Activated CD8-positive, alpha-beta memory T cell treated with anti-CD3 and anti-CD28 coated beads for 24 hours (primary cell): ENCODE measurements at places on chromosomes 13 and 19.

DNA sequence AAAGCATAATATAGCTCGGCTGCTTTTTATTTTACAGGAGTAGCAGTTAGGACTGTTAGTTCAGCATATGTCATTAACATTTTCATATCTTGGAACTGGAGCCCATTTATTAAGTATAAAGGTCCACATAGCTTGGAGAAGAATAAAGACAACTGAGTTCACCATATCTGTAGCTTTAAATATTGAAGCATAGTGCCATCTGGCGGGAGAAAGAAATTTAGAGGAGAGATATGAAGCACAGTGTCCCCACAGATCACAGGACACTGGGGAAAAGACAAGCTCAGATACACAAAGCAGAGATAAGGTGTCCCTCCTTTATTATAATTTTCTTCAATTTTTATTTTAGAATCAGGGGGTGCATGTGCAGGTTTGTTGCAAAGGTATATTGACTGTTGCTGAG is 104.7 kb upstream of the FREM2 start:
- no peak for DNase-seq

DNA sequence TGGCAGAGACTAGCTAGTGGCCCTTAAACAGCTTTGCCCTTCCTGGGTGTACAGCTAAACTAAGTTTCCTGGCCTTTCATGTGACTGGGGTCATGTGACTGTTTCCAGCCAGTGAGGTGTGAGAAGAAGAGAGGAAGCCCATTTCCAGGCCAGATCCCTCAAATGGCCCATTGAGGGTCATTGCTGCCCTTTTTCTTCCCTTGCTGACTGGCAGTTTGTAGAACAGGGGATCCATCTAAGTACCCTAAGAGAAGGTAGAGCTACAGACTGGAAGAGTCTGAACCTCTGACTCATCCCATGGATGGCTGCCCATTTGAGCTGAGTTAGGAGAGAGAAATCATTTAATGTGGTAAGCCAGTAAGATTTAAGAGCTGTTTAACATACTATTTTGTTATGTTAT is 2.8 kb downstream of the SWSAP1 start:
- no peak for DNase-seq

DNA sequence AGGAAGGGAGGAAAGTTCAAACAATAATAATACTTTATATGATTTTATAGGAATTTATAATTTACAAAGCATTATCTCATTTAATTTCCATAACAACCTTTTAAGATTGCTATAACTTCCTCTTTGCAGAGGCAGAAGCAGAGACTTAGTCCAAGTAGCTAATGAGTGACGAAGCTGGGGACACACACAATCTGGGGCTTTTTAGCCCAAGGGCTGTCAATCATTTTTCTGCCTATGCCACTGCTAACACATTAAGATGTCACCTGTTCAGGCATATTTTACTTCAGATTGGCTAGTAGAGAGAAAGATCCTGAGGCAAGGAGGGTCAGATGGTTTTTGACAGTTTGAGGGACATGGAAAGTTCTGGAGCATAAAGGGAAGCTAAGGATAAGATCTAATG is 12.6 kb downstream of the SCEL start:
- DNase-seq, result no peak

DNA sequence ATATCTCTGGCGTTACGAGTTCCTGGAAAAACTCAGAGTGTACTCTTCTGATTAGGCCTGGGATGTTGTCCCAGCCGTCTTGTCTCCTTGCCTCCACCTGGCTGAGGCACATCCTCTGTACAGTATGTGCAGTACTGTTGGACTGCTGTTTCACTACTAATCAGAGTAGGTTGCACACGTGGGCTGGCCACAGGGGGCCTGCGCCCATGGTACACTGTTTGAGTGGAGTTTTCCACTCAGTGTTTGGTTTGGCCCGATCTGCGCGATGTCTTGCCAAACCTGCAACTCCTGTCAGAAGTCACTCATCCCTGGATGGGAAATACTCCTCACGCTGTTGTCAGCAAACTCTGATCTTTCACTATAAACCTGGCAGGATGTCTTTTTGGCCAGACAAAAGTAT is 189.6 kb upstream of the CSNK1A1L start:
- DNase-seq, result no peak

DNA sequence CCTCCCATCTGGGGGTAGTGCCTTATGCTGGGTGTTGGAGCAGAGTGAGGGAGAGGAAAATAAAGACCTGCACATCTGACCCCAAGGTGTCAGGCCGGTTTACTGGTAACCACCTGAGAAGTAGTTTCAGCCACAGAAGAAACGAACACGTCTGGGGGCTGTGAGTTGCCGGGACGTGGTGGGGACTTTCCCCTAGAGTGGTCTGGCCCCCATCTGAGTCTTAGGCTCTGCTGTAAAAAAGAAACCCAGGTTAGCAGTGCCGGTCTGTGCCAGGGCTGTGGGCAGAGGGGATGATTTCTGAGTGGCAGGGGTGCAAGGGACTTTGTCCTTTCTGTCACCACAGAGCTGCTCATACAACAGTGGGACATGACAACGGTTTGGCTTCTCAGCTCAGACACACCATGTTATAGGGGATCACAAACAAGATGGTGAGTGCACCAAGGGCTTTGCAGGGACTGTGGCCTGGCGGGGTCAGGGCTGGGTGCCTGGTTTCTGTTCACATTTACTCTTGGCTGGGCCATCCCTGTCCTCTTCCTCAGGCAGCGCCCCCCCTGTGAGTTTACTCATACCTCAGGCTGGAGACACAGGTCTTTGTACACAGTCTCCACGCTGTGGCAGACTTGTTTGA is 9.0 kb downstream of the GCDH start:
- DNase-seq, result no peak

DNA sequence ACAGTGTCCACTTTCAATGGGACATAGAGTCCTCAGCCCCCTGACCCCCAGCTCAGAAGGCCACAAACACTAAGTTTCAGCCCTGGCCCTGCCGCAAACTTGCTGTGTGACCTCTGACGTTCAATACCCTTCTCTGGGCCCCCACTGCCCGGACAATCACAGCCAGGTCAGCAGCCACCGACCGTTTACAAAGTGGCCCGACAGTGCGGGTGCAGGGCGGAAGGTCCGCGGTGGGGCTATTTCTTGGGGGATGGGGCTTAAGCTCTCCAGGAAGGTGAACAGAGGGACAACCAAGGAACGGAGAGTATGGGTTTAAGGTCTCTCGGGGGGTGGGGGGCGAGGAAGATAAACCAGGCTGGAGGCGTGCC is 496 bp downstream of the SMIM7 start:
- no peak for DNase-seq

DNA sequence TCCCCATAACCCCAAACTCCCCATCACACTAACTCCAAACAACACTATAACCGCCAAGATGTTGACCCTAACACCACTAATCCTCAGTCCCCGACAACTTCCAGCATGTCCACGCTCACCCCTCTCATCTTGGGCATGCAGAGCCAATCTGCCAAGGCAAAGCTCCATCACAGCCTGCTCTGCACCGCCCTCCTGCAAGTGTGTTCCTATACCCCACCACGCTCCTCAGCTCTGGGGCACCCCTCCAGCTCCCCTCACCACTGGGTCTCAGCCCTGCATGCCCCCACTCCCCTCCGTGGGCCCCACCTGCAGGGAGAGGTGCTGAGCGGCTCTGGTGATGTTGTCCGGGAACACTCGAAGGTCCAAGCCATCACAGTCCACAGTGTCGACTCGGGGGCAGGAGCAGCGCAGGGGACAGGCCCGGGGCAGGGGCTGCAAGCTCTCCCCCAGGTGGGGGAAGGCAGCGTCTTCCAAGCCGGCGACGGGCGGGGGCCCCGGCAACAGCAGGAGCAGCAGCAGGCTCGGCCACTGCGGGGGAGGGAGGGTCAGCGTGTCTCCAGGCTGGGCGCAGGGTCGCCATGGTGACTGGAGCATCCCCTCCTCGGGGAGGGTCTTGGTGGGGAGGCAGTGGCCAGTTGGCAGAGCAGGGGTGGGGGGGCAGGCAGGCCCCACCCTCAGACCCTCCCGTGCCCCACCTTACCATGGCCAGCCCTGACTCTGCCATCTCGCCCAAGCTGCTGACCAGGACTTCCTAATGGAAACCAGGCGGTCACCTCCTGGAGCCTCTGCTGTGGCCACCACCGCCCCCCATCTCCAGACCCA is 527 bp downstream of the PODNL1 start:
- DNase-seq, result no peak

- no peak for DNase-seq
Measured at GRCh38 chr13:78657699-78658629, 991 bp downstream of the OBI1 start.

- DNase-seq, result no peak
Measured at GRCh38 chr19:40693896-40694295, 3.4 kb upstream of the NUMBL start.

- DNase-seq, result peak; percentile 96
Measured at GRCh38 chr19:39406656-39407409, at the start of gene ZFP36. Gene ZFP36, plus strand, starts transcription at chr19:39406847. Its CDS starts 58 bp downstream, at chr19:39406905.
